ENCODE measurements at places on chromosomes 7 and 10.

DNA sequence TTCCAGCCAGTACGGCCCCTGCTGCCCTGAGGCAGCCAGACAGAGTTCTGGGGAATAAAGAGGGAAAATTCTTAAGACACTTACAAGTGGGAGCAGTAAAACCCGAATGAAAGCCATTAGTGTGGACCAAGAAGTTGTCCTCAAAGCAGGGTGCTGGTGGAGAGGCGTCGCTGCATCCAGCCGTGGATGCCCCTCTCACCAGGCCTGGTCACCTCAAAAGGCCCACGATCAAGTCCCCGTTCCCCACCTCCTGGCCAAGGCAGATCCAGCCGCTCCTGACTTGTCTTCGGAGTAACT is 656 bp downstream of the VSTM4 start:
- DNase-seq = no peak

DNA sequence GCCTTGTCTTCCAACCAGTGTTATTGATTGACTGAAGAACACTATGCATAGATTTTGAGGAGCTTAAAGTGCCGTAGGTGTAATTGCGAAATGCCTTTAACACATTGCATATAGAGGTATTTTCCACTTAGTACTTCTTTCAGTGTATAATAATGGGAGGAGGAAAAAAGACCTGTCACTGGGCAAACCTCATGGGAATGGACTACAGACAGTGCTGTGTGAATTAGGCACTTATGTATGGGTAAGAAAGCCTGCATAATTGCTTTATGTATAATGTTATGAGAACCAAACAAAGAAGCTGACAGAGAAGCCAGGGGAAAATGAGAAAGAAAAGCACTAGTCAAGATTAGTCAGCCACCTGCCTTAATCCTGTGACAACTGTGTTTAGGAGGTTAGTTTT is 12.4 kb upstream of the SCRN1 start:
- no peak for DNase-seq

- no peak for DNase-seq
Observed at GRCh38 chr7:99000904-99001465, 122.7 kb downstream of the TRRAP start.

DNA sequence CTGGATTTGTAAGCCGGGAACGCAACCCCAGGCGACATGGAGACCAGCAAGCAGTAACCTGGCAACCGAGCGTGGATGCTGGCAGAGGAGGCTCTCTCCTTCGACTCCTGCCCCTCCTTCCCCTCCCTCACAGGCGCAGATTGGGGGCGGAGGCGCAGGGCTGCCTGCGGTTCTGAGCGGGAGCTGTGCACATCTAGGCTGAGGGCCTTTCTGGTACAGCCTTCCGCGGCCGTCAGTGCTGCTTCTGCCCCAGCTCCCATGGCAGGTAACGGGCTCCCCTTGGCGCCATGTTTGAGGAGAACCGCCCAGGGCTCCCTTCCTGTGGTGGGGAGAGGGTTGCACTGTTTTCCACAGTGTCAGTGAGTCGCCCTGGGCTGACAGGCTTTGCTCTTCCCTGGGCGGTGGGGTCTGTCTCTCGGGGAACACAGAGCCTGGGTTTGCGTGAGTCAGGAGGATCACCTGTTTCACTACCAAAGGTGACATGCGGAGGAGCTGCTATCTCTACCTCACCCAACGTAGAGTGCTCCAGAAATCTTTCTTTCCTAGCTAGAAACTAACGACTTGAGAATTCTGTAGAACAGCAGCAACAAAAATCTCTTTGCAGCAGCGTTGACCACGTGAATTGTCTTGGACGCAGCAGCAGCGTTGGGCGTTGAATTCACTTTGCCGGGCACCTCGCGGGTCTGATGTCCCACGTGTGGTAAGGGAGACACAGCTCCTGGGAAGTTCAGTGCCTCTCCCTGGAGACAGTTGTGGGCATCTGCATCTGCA is 154.8 kb upstream of the COBL start:
- DNase-seq = no peak

DNA sequence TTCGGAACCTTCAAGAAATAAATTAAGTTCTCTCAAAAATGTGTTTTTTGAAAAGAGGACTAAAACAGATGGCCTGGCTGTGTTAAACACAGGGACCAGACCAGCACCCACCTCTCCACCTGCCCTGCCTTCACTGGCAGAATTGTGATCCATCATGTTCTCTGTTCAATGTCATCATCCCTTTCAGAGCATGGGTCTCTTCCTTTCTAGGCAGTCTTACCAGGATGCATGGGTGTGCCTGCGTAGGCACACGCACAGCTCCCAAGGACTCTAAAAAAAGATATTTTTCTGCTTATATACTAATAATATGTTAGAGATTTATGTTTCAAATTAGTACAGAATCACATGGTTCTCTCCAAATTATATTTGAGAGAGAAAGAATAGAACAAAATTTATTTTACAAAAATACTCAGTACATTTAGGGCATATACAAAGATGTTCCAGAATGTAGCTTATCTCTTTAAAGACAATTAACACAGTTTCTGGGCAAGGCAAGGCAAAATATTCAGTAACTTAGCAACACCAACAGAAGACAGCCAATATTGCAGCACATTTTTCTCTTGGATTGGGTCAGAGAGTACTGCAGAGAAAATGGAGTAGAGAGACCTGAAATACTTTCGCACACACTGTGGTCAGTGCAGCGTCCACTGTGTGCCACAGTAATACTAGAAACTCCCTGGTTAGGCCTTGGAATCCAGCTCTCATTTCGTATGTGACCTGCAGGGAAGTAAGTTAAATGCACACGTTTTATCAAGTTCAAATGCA is 52.8 kb downstream of the EGFR start:
- DNase-seq = no peak

DNA sequence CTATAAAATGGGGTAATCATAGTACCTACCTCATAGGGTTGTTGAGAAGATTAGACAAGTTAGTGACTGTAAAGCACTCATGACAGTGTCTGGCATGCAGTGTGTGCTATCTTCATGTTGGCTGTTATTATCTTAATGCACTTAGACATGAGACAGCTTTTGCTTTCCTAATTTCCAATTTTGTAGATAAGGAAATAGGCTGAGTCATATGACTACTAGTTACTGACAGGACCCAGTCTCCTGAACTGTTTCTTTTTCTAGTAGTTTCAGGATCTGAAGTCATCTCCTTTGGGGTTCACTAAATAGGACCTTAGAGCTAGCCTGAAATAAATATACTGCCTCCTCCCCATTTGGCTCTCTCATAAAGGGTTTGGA is 74.2 kb downstream of the SNX10 start:
- DNase-seq = no peak

DNA sequence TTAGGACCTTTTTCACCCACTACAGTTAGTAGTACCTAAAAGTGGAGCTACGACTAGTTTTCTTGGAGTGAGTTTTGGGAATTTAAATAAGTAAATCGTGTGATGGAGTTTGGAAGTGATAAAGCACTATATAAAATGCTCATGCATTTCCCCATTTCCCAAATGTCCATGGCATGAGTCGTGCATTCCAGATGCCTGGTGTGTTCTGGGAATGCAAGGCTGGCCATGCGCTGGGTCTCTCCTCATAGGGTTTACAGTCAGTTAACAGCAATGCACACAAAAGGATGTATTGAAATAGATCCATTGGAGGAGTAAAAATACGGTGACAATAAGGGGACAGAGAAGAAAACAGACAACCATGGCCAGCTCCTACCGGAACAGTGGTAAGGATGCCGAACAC is 149.8 kb downstream of the DPP6 start:
- DNase-seq = no peak

GRCh38 chr7:114588506-114588905 is 173.9 kb downstream of the FOXP2 start:
- no peak for DNase-seq

Data from AG04450 (cell line).